LoVo (cell line): ENCODE measurements at places on chromosomes 16 and 17.
A peak's percentile ranks its signal among the peaks of the same experiment; 100 is the strongest.

GRCh38 chr16:47058295-47059086, 85.0 kb upstream of the DNAJA2 start:
- peak; percentile 29 for DNase-seq

- DNase-seq = no peak
These were observed 31.5 kb upstream of the C16orf95 start for GRCh38 chr16:87348616-87349157.

DNA sequence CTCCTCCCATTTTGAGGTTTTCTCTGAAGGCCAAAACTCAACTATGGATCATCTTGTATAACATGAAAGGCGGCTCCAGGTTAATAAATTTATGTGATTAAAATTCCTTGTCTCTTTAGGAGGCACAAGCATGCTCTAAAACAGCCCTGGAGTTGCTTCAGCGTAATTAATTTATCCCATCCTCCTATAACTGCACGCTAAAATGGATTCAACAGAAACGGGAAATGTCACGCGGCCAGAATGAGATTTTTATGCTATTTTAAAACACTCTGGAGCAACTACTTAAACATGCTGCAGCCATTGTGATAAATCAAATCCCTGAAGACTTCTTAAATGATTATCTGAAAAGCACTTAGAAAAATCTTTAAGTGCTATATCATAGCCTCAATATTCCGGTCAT, 106.6 kb downstream of the ADAMTS18 start:
- no peak for DNase-seq

- no peak for DNase-seq
These were observed 214.1 kb downstream of the HS3ST4 start for GRCh38 chr16:25905810-25906209.

GRCh38 chr17:888998-889441, 90.6 kb downstream of the NXN start:
- no peak for DNase-seq

DNA sequence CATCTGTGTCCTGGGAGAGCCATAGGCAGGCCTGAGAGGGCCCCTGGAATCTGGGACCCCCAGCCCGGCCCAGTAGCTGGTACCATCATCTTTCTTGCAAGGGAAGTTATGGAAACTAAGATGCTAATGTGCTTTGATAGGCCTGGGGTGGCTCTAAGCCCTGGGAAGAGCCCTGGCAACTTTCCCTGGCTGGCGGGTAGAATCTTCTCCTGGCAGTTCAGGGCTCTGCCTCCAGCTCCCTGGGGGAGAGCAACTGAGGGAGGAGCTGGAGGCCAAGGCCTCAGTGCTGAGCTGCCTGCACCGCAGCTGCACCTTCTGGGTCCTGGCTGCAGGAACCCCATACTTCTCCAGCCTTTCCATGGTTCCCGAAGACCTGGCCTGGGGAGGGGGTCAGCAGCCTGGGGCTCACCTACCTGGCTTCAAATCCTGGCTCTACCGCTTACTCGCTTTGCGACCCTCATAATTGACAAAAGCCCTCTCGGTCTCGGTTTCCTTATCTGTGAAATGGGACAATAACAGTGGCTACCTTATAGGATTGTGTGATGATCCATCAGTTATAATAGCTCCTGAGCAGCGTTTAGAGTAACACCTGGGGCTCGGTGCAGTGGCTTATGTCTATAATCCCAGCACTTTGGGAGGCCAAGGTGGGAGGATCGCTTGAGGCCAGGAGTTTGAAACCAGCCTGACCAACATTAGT, 333.7 kb downstream of the SEC14L1 start:
- DNase-seq = no peak

DNA sequence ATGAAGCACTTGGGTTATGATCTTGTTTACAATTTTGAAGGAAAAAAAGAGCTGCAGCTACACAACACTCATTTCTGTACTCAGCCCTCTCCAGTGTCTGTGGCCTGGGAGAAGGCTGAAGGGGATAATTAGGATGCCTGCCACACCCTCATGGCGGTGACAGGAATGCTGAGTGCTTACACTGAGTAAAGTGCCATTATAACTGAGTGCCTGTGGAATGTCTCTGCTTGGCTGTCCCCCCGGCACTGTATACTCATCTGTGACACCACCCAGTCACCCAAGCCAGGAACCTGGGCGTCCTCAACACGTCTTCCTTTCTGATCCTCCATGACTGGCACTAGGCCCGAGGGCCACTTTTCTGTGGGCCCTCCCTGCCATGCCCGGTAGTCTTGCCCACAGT, 3.5 kb upstream of the MRPL38 start:
- DNase-seq = peak; percentile 75

GRCh38 chr16:13939821-13940220, 19.9 kb downstream of the ERCC4 start:
- DNase-seq = no peak

DNA sequence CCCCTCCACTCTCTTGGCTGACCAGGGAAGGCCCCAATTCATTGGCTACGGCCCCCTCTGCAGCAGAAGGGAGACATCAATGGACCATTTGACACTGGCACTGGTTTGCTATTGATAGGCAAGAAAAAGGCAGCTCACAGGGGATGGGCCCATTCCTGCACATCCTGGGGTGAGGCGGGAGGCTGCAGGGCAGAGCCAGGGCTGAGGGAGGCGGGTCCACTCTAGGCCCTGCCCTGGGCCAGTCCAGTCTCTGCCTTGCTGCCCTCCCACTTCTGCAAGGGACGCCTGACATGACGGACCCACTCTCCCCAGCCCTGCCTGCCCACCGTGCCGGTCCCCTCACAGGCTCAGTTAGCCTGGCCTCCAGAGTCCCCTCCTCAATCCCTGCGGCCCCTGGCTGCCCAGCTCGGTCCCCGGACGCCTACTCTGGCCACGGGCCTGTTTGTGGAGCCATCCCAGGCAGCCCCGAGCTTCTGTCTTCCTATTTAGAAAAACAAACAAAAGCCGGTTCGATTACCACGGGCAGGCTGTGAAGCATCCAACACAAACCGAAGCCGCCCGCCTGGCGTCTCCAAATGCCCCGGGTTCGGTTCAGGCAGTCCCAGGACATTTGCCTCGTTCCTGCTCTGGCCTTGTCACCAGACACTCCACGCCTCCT, 160.7 kb downstream of the IRX5 start:
- no peak for DNase-seq

DNA sequence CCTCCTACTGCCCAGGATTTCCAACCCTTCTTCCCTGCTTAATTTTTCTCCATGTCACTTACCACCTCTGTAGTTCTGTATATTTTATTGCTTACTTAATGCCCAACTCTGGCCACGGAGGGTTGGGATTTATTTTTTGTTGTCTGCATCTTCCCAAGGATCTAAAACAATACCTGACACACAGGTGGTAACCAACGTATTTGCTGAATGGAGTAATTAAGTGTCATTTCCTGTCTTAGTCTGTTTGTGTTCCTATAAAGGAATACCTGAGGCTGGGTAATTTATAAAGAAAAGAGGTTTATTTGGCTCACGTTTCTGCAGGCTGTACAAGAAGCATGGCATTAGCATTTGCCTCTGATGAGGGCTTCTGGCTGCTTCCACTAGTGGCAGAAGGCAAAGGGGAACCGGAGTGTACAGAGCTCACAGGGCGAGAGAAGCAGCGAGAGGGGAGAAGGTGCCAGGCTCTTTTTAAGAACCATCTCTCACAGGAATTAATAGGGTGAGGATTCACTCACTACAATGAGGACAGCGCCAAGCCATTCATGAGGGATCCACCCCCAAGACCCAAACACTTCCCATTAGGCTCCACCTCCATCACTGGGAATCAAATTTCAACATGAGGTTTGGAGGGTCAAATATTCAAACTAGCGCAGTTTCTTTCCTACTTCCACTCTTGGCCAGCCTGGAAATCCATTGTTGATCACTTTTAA, 44.8 kb downstream of the ERN1 start:
- DNase-seq = no peak

DNA sequence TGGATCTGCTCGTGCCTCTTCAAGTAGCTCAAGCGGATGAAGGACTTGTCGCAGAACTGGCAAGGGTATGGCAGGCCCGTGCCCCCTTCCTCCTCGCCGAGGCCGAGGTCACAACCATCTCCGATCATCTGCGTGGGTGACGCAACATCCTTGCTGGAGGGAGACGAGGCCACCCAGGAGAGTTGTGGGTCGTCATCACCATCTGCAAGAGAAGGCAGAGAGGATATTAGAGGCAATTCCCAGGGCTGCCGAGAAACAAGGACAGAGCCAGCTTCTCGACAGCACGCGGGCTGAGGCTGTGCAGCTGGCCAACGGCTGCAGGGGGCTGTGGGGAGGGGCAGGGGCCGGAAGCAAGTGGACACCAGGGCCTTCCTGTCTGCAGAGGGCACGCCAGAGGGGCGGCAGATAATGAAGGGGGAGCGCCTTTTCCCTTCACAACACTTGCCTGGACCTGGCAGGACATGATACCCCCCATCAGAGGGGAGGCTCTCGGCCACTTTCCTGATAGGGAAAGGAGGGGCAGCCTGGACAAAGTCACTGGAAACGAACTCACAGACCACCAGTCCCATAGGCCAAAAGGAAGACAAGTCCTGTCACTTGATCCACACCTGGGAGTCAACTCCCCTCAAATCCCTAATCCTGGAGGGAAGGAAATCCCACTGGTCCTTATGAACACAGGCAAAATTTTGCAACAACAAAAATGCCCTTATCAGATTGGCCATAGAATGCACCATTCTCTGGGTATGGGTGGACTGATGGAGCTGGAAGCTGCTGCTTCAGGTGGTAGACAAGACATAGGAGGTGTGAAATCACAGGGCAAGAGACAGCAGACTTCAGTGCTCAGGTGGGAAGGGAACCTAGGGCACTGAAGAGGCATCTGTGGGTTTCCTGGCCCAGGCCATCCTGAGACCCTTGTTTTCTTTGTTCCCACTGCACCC, 217.0 kb downstream of the ZNF423 start:
- no peak for DNase-seq

DNA sequence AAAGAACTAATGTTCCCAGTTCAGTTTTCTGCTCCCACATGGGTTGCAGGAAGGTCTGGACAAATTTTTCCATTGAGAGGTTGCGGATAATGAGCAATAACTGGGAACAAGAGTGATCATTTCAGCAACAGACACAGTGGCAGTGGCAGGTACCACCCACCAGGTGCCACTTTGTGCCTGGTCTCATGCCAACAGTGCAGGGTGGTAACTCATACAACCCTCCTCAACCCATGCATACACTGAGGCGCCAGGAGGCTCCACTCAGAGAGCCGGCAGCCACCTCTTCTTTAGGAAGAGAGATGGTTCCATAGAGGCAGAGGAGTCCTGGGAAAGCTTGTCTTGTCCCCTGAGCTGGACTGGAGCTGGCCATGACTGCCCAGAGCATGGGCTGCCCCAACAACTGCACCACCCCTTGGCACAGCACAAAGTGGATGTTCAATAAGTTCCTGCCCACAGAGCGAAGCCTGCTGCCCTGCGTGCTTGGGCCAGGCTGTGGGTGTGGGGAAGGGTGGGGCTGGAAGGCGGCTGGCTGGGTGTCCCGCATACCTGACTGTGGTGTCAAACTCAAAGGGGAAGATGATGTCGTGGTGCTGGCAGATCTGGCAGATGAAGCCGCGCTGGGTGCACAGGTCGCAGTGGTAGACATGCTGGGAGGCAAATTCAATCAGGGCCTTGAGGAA, 6.4 kb upstream of the ARHGAP27 start:
- DNase-seq = no peak

DNA sequence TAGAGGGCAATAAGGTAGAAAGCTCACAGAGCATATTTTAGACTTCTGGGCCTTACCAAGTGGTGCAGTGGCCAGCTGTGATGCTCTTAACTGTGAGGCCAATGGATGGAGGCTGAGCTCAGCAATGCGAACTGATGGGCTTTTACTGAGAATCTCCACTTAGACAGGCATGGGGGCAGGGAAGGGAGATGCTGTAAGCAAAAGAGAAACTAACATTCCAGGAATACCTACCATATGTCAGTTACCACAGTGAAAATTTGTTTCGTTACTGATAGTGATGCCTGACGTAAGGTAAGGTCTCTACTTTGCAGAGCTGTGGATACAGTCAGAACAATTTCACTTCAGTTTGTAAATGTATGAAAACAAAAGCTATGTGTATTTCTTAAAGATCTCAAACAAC, 250.6 kb upstream of the ZFHX3 start:
- DNase-seq = no peak

GRCh38 chr16:68993885-68994284, 111.6 kb upstream of the HAS3 start:
- peak; percentile 68 for DNase-seq

DNA sequence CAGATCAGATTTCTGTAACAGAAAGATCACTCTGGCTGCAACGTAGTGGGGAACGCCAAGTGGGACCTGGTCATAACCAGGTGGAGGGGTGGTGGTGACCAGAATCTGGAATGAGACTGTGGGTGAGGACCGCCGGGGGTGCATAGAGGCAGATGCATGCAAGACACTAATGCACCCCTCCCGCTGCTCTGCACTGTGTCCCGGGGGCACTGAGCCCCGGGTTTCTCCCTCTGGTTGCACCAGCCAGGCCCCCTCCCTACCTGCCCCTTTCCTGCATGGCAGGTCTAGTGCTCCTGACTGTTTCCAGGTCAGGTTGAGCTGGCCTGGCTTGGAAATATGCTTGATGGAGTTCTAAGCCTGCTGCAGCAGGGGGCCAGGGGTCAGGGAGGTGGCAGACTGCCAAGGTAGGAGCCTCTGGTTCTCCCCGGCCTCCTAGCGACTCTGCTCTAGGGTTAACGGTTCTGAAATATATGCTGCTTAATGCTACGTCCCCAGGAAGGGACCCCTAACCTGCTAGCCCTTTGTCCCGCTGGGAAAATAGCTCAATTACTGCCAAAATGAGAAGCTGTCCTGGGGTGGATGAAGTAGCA, 94.3 kb downstream of the SDK2 start:
- no peak for DNase-seq

GRCh38 chr17:80465327-80465974, 11.0 kb downstream of the NPTX1 start:
- no peak for DNase-seq

- DNase-seq = no peak
These were observed 12.7 kb downstream of the SCN4A start for GRCh38 chr17:63960006-63960405.

- DNase-seq = no peak
These were observed 7.8 kb upstream of the PDP2 start for GRCh38 chr16:66872559-66872942.

DNA sequence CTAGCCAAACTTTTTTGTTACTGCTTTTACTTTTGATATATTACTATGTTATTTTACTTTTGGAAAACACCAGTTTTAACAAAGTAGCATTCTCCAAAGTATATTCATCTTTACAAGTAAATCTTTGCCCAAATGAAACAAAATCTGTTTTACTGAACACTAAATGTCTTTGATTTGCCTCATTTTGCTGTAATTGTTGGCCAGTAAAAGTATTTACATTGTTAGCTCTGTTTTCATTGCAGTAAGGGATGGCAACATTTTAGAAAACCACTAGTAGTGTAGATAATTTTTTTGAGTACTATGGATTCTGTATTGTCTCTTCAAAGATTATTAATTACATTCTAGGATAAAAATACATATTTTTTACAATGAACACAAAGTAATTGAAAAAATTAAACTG, 10.6 kb downstream of the SNTB2 start:
- no peak for DNase-seq

DNA sequence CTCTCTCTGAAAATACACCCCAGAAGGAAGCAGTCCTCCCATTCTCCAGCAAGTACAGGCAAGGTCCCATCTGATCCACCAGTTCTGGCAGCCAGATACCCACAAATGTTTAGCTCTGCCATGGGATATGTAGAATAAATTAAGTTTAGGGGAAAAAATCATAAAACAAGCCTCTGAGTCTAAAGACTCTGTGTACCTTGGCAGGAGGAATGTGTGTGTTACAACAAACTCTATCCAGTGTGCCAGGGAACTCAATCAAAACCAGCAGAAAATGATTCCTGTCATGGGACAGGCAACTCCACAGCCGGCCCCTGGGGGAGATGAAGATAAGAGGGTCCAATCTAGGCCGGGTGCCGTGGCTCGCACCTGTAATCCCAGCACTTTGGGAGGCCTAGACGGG, 73.4 kb downstream of the MRM3 start:
- DNase-seq = no peak

GRCh38 chr17:27218719-27219488, 75.0 kb upstream of the WSB1 start:
- DNase-seq = no peak
